ENCODE measurements at places on chromosomes 7 and 10.

- DNase-seq, result no peak
These were observed 78.5 kb downstream of the SHH start for GRCh38 chr7:155733582-155734444.

DNA sequence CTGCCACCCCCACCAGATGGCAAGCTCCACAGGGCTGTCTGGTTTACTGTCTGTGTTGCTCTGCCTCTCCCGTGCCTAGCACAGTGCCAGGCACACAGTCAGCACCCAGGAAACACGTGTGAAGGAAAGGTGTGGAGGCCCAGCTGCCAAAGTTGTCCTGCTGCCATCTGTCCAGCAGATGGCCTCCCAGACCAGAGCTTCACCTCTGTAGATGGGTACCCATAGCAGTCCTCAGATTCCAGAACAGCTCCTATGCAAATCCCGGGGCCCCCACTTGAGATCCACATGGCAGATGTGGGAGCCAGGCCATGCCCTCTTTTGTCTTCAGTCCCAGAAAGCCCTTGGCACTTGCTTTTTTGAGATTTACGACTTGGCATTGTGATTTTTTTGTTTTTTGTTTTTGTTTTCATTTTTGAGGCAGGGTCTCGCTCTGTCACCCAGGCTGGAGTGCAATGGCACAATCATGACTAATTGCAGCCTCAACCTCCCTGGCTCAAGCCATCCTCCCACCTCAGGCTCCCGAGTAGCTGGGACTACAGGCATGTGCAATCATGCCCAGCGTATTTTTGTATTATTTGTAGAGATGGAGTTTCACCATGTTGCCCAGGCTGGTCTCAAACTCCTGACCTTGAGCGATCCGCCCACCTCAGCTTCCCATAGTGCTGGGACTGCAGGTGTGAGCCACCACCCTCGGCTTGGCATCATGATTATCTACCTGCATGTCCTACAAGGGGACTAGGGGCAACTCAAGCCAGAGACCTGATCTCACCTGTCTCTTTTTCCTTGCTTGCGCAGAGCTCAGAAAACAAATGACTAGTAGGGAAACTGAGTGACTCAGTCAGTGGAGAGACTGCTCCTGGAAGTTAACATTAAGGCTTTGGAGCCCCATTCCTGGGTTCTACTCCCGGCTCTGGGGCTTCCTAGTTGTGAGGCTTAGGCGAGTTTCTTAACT is 16.9 kb upstream of the PALD1 start:
- peak; percentile 31 for DNase-seq

- DNase-seq, result no peak
These were observed 153.2 kb upstream of the FZD8 start for GRCh38 chr10:35795131-35795824.

DNA sequence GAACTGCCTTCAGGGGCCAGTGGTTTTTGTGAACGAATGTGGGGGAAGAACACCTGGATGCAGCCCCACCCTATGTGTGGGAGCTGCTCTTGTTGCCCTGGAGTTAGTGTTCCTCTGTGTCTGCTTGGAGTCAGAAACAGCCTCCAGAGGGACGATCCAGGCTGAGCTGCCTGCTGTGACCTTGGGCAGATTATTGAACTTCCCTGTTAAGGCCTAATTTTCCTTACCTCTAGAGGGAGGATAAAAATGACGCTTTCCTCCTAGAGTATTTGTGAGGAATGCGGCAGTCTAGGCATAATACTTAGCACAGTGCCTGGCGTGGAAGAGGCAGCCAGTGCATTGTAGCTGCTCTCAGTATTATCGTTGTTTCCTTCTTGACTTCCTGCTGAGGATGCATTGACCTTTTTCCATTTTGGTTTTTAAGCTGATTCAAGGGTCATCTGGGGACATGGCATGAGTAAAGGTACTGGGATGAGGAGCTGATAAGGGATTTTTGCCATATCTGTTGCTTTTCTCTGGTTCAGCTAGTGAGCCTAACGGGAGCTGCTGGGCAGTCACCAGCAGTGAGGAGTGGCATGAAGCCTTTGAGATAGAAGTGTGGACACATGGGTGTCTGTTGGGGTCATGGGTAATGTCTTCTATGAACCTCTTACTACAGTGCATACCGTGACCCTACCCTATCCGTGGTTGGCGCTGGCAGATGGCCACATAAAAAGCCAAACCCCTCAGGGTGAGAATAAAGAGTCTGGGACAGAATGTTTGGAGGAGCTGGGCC is 6.4 kb downstream of the ZFYVE27 start:
- no peak for DNase-seq

DNA sequence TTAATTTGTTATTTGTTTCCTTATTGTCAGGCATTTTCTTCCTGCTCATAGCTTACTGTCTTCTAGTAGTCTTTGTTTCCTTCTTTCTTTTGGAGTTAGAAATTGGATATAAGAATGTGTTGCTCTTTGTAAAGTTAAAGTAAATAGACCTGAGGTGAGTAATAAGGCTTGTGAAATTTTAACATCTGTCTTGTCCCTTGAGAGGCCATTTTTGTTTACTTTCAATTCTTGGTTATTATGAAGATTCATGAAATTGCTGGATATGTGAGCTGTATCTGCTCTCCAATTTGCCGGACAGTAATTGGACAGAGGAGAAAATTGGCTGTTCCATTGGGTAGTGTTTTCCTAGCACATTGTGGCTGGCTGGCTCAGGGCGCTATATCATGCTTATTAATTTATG is 260.7 kb downstream of the EXOC4 start:
- no peak for DNase-seq

Data from stimulated activated CD4-positive, alpha-beta T cell treated with anti-CD3 and anti-CD28 coated beads, TNF-alpha, amount 100 ng/mL, for 4 hours (primary cell).